NCI-H345 (cell line): ENCODE measurements at places on chromosomes 1 and 21.

DNA sequence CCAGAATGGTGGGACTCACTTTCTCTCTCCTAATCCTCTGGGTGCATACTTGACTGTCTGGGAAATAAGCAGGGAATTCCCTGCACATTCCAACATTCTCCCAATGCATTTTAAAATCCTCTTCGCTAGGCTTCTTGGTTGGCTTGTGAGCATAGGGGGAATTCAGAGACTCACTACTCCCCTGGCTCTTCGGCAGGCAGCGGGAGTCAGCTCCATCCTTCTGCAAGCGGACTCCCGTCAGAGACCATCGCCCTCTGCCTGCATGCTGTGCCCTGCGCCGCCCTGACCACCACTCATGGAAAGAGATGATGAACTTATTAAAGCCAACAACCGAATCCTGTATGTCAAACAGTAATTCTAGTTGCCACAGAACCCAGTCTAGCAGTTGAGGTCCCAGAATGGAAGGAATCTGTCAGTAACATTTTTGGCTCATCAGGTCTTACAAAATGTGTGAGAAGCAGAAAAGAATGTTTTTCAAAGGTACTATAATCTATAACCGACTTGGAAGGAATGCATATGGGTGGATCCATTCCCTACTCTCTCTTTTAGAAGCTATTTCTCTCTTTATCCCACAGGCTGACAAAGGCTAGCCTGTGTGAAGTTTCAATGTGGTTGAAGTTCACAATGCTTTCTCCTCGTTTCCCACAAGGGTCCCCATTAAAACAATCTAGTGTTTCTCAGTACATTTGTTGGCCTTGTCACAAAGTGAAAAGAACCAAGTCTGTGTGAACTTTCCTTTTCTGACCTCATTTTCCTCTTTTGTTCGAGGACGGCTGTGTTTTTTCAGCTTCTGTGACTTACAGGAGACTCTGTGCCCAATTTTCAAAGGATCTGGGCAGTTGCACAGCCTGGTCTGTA lies 119.1 kb upstream of the ADAR start:
- DNase-seq = no peak

- no peak for DNase-seq
Measured at GRCh38 chr1:60972841-60973364, 109.5 kb upstream of the NFIA start.

- no peak for DNase-seq
Measured at GRCh38 chr1:53180226-53180625, 16.4 kb upstream of the CPT2 start.

- DNase-seq = no peak
Measured at GRCh38 chr1:47317841-47318240, 3.9 kb upstream of the STIL start.

DNA sequence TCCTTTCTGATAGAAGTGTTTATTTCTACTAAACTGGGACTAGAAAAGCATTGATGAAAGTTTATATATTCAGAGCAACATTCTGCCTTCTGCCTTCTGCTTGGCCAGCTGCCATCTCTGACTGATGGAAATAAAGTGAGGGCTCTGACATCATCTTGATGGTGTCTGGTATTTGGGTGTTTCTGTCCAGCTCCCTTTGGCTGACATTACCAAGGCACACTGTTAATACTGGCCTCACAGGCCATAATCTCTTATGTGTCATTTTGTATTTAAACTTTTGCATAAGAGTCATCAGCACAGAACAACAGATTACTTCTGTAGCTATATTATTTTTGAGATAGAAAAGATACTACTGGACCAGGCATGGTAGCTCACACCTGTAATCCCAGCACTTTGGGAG lies 216.9 kb downstream of the RYR2 start:
- DNase-seq = no peak

GRCh38 chr1:20080441-20081352 lies 10.7 kb downstream of the PLA2G5 start:
- DNase-seq = no peak

DNA sequence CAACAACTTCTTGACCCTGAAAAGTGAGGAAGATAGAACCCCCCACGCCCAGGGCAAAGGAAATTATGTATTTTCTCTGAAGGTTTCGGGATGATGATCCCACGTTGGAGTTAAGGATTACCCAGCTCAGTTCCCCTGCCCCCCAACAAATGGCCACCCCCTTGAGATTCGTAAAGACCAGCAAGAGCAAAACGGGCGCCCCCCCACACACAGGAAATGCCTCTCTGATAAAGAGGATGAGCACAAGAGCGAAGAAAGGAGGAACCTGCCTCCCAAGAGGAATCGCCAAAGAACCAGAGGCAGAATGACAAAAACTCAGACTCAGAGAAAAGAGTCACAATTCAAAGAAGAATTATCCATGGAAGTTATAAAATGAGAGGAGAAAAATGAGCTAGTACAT lies 576.9 kb downstream of the MATN1 start:
- DNase-seq = no peak

- DNase-seq = peak; percentile 63
Measured at GRCh38 chr1:6205849-6206519, at the start of gene RNF207. TSS of gene RNF207 (plus strand) at chr1:6206119. CDS start at chr1:6206536, 417 bp downstream.

DNA sequence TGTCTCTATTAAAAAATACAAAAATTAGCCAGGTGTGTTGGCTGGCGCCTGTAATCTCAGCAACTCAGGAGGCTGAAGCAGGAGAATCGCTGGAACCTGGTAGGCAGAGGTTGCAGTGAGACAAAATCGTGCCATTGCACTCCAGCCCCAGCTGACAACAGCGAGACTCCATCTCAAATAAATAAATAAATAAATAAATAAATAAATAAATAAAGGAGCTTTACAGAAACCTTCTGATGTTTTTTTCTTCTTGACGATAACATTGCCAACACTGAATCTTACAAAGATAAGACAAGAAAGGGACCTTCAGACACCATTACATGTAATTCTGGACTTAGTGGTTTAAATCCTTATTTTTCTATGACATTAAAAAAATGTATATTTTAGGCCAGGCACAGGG lies 47.8 kb upstream of the LGALS8 start:
- DNase-seq = no peak

- DNase-seq = peak; percentile 85
Measured at GRCh38 chr1:38512789-38513188, 346.8 kb downstream of the RRAGC start.
